Stimulated activated CD4-positive, alpha-beta T cell treated with anti-CD3 and anti-CD28 coated beads, Interleukin-15, amount 100 ng/mL, for 24 hours (primary cell): ENCODE measurements at places on chromosomes 2 and 18.

DNA sequence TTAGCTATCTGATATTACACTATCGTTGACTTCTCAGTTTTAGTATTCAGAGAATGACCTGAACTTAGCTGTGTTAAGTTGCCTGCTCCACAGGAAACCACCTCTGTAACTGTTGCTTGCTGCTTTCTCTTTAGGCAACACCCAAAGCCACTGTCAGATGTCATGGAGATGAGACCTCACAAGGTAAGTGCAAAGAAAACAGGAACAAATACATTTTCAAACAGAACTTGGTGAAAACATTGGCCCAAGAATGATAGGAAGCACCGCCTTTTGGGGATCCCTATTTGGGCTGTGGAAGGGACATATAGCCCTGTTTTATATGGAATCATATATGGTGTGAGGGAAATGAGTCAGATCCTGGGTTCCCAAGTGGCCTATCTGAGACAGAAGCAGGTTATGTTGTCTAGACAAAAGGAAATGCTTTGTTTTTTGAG is 143.4 kb downstream of the UBE2E3 start:
- peak; percentile 50 for DNase-seq

- DNase-seq, result no peak
These were observed 331.6 kb downstream of the SETBP1 start for GRCh38 chr18:45012286-45012685.

- no peak for DNase-seq
These were observed 245.5 kb downstream of the FIGN start for GRCh38 chr2:163490281-163490680.

DNA sequence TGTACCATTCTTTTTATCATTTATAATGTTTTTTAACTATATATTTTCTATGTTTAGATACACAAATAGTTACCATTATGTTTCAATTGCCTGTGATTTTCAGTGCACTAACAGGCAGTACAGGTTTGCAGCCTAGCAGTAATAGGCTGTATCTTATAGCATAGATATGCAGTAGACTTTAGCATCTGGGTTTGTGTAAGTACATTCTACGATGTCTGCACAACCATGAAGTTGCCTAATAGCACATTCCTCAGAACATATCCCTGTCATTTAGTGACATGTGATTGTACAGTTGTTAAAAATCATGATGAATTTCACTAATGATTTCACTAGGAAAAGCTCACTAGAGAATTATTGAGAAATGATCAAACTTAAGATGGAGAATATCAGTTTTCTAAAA is 884.6 kb downstream of the DPP10 start:
- DNase-seq, result no peak

DNA sequence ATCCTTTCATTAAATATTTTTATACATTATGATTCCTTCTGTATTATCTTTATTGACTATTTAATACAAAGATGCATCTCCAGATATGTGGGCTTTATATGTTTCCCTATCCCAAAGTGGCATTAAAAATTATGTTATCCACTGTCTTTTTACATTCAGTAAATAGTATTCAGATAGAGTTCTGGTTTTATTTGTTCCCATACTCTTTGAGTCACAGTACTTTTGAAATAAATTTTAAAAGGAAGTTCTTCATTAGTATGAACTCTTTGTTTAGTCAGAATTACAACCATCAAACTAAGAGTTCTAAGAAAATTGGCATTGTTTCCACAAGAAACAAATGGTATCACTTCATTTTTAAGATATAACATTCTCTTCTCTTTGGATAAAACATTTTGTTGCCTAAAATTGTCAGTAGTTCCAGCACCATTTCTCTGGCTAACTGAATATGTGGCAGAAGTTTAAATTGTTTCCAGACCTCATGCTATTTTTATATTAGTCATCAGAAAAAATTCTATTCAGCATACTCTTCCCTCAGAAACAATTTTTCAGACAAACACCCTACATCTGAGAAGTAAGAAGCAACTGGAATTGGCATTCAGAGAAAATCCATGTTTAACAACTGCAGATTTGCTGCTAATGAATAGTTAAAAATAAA is 88.5 kb upstream of the COL5A2 start:
- no peak for DNase-seq

DNA sequence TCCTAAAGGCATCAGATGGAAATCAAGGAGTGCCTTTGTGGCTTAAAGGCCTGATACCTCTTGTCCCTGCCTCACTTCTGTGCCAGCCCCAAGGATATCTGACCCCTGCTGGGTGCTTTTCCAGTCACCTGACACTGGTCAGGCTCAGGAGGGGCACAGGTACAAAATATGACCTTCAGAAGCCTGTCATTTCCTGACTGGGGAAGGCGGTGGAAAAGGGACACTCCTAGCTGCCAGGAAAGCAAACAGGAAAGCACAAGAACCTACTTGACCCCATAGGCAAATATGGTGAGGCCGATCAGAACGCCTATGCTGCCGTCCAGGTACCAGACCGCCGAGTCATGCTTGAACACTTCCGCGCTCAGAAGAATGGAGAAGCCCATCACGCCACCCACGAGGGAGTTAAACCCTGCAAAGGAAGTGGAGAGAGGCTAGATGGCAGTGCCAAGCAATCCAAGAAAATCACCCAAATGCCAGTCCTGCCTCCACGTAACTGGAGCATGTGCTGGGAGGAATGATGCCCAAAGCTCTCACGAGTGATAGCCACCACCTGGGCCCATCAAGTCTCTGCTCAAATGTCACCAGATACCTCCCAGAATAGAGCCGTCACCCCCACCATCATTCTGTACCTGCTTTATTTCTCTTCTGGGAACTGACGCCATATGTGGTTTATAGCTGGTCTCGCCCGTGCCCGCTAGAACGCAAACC is 204.0 kb downstream of the MGAT5 start:
- no peak for DNase-seq

- DNase-seq, result no peak
These were observed 179.1 kb upstream of the MEIS1 start for GRCh38 chr2:66255867-66256266.

GRCh38 chr2:144147356-144147755 is 372.6 kb downstream of the ZEB2 start:
- DNase-seq, result no peak

DNA sequence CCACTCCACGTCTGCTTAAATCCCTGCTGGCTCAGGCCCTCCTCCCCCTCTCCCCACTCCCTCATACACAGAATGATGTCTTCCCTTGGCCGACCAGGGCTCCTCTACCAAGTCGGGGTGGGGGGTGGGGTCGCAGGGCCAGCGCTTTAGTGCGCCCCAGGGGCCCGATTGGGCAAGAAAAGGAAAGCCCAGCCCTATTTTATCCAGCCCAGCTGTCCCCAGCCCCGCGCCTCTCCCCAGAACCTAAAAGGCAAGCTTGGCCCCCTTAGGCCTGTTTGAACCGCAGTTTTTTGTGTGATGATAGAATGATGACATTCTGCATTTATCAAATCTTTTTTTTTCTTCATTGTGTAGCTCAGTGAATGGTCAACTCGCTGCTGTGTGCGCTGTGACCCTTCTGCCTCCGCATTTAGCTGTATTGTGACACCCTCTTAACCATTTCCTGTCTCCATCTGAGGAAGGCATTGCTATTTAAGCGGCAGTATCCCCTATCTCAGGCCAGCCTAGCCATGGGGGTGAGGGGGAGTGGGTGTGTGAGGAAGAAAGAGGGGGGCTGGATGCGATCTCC is 231.4 kb downstream of the HAUS1 start:
- DNase-seq, result no peak
